GM04503 (cell line): ENCODE measurements at places on chromosomes 2 and 18.

DNA sequence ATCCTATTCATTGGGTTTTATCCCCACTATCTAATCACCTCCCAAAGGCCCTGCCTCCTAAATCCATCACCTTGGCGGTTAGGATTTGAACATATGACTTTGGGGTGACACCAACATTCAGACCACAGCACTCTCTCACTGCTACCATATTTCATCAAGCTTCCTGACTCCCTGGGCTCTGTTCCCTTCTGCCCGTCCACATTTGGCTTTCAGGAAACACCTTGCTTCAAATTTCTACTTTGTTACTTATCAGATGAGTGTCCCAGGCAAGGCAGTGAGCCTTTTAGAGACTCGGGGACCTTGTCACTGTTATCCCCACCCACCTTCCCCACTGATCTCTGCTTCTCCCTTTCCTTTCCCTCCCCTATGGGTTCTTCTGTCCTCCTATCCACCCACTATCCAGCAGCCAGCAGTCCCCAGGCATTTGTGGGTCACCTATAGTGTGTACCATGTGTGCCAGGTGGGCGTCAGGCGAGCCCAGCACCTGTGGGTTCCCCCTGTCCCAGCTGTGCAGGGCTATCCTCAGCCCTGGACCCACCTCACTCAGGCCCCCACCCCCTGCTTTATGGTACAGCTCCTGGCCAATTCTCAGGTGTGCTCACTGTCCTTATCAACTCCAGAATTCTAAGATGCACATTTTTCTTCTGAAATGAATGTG, 230.9 kb downstream of the LOXHD1 start:
- no peak for DNase-seq

GRCh38 chr2:237727363-237727762, 71.2 kb upstream of the RBM44 start:
- DNase-seq, result no peak

DNA sequence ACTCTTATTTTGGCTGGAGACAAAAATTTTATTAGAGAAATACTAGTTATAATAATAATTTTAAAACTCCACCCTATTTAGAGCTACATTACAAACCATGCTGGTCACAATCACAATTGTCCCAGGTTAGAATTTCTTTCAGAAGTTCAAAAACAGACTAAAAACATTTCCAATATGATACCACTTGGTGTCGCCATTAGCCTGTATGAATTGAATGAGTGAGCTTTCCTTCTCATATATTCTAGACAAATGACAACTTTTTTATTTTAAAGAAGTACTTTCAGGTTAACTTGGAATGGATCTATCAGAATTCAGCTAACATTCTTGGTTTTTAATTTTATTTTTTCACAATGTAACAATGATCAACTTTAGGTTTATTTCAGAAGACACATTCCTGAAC, 48.0 kb downstream of the SERPINB8 start:
- no peak for DNase-seq

- DNase-seq, result no peak
Measured at GRCh38 chr2:55159037-55159651, 72.9 kb downstream of the CLHC1 start.

GRCh38 chr2:21251216-21251980, 127.6 kb downstream of the TDRD15 start:
- no peak for DNase-seq

DNA sequence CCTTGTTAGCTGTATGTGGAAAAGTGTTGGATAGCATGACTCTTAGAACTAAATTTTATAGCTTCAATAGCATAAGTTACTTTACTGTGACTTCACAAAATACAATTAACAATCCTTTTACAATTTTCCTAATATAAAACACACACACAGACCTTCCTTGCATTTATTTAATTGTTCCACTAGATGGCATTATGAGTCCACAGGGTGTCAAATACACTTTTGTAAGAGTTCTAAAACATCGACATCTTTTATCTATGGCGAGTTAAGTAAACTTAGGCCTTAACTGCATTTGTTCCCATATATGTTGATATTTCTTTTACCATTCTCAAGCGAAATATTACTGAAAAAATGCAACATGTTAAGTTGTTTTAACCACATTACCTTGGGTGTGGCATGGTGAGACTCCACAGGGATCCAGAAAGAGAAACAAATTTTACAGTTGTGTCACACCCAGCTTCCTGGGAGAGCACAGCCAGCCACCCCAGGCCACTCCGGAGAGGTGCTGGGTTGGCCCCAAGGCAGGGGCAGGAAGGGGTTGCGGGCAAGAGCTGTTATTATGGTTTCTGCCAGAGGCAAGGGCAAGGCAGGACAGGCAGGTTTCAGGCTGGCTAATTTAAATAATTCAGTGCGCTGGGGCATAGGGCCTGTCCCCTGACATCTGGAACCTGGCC, 312.4 kb upstream of the MC4R start:
- DNase-seq, result peak; percentile 1

- no peak for DNase-seq
Measured at GRCh38 chr2:54740333-54740732, 16.9 kb downstream of the EML6 start.

DNA sequence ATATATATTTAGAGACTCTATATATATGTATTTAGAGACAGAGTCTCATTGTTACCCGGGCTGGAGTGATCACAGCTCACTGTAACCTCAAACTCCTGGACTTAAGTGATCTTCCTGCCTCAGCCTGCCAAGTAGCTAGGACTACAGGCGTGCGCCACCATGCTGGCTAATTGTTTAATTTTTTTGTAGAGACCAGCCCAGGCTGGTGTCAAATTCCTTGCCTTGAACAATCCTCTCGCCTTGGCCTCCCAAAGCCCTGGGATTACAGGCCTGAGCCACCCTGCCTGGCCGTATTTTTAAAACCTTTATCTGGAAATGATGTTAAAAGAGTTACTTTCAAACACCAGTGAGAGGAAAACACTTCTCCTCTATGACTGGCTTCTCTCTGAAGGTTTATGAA, 30.9 kb upstream of the PGAP1 start:
- DNase-seq, result no peak

GRCh38 chr2:170845343-170845742, 28.7 kb downstream of the GAD1 start:
- DNase-seq, result no peak

DNA sequence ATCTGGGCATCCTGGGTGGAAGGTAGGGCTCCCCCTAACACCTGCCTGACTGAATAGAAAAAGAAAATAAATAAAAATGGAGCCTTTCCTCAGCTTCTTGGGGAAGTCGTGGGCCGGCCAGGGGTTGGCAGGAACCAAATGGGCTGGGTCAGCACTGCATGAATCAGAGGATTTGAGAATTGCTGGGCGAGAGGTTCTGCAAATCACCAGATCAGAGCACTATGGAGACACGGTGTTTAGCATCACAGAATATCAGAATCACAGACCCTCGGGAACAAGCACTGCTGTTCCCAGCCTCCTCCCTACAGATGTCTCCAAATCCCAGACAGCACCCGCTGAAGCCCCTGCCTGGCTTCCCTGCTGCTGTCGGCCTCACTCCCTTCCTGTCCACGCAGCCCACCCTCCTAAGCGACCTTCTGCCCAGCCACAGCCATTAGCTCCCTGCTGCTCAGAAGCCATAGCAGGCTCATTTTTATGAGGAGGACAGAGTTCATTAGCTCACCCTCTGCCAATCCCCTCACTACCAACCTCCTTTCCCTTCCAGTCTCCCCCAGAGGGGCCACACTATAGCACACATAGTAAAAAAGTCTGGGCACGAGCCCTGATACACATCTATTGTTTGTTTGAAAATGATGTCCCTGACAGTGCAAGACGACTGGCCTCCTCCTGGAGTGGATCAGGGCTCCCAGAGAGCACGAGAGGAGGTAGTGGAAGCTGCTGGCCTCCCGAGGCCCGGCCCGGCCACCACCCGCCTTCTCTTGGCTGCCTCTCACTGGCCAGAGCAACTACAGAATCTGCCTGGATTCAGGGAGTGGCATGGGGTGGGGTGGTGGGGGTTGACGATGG, 64.6 kb upstream of the TAF1B start:
- DNase-seq, result no peak
